ENCODE measurements at places on chromosomes 7 and 10.

GRCh38 chr7:39623732-39624441 is 515 bp downstream of the RALA start:
- no peak for DNase-seq

DNA sequence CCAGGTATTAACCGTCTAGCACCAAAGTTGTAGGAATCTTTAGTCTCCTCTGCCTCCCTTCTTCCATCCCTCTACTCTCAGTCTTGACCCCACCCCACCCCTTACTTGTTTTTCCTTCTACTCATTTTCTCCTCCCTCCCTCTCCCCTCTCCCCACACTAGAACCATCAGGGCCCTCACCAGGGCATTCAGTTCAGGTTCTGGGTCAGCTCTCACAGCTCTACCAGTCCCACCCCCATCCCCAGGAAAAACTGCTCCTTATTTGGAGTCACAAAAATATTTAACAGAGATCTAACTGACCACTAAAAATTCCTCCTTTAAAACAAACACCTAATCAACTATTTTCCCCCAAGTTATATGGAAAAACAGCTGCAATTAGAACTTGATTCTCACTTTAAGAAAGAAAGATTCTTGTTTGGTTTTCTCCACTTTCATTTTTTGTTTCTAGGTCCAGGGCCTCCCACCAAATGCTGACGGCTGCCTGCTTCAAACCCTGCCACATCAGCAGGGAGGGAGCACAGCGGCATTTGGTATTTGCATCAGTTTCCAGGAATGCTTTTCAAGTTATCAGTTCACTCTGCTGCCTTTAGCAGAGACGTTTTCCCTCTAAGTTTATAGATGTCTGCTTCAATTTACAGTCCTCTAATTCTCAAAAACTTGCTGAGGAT is 2.8 kb upstream of the COL1A2 start:
- DNase-seq = no peak

DNA sequence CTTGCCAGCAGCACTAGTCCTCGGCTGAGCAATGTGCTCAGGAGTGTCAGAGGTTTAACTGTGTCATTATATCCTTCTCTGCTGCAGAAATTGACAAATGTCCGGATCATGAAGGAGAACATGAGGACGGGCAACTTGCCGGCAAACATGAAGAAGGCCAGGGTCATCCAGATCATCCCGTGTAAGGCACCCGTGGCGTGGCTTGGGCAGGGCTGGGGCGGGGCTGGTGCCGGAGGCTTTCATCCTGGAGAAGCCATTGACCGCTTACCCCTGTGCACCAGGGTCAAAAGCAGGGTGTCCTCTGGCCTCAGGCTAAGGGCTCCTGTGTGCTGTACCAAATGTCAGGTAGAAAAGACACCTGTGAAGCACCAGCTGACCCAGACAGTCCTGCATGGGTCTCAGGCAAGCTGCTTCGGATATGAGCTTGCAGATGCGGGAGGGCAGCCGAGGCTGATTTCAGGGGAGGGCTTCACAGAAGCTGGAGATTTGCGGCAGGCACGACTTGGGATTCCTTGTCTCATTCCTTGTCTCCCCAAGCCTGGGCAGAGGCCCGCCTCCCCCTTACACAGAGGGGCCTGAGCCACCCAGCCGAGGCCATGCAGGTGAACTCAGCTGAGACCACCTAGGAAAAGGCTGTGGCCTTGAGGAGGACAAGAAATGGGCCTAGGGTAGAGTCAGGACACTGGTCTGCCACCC is 55.4 kb downstream of the MKI67 start:
- DNase-seq = no peak

- no peak for DNase-seq
These were observed 458.5 kb downstream of the KCNMA1 start for GRCh38 chr10:77179015-77179695.

DNA sequence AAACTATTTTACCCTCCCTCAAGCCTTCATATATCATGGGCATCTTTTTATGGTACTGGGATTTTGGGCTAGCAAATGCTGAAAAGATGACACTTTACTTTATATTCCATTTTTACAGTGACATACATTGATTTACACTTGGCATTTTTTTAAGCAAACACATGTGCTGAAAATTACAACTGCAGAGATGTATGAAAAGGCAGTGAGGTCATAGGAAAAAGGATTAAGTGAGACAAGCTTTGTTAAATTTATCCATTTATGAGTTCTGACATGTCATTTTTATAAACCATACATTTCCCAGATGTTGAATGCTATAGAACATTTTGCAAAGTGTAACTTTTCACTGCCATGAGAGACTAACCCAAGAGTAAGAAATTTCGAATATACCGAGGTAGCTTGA is 68.8 kb upstream of the RSU1 start:
- DNase-seq = no peak

- DNase-seq = no peak
These were observed 18.5 kb upstream of the SEM1 start for GRCh38 chr7:96728139-96728538.

GRCh38 chr10:125283191-125283835 is 123.0 kb upstream of the CTBP2 start:
- no peak for DNase-seq

DNA sequence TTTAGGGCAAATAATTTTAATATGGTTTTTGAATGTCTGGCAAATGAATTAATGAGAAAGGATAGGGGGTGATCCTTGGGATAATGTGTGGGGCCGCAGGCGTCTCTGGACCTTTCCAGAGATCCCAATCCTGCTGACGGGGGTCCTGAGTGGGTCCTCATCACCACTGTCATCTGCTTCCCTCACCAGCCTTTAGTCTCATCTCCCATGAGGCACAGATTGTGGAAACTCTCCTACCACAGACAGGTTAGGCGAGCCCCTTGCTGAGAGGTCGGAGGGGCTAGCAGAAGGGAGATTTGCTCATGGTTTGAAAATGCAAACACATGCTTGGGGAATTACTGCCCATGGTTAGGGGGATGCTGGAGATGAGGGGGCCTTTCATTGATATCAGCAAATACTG is 484.6 kb downstream of the RPS24 start:
- DNase-seq = no peak

GRCh38 chr7:94634502-94634901 is 21.4 kb downstream of the SGCE start:
- DNase-seq = no peak

DNA sequence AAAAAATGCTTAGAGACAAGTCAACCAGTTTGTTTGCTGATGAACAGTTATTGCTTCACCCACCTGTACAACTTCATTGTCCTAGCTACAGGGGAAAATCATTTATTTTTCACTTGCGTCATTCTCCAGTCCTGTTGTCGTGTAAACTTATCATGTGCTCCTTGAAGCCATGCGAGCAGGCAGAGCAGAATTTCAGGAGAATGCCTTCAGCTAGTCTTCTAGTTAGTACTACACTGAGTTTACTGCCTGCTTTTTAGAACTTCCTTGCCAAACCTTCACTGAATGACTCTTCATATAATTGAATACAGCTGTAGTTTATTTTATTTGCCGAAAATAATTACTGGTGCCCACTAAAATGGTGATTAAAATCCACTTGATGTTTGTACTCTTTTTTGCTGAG is 15.6 kb downstream of the RPA3 start:
- DNase-seq = no peak

DNA sequence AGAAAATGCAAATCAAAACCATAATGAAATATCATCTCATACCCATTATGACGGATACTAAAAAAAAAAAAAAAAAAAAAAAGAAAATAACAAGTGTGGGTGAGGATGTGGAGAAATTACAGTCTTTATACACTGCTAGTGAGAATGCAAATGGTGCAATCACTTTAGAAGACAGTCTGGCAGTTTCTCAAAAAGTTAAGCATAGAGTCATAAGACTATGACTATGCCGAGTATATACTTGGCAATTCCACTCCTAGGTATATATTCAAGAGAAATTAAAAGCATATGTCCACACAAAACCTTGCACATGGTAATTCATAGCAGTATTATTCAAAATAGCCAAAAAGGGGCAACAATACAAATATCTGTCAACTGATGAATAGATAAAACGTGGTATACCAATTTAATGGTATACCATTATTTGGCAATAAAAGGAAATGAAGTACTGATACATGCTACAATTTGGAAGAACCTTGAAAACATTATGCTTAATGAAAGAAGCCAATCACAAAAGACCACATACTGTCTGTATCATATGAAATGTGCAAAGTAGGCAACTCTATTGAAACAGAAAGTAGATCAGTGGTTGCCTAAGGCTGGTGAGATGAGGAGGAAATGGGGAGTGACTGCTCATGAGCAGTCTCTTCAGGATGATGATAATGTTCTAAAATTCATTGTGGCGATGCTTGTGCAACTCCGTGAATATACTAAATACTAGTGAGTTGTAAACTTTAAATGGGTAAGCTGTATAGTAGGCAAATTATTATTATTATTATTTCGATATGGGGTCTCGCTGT is 90.1 kb upstream of the NANOS1 start:
- no peak for DNase-seq

- DNase-seq = no peak
These were observed 145.5 kb downstream of the KLF6 start for GRCh38 chr10:3639546-3639945.

- DNase-seq = no peak
These were observed 111.1 kb upstream of the GLI3 start for GRCh38 chr7:42348071-42348470.

DNA sequence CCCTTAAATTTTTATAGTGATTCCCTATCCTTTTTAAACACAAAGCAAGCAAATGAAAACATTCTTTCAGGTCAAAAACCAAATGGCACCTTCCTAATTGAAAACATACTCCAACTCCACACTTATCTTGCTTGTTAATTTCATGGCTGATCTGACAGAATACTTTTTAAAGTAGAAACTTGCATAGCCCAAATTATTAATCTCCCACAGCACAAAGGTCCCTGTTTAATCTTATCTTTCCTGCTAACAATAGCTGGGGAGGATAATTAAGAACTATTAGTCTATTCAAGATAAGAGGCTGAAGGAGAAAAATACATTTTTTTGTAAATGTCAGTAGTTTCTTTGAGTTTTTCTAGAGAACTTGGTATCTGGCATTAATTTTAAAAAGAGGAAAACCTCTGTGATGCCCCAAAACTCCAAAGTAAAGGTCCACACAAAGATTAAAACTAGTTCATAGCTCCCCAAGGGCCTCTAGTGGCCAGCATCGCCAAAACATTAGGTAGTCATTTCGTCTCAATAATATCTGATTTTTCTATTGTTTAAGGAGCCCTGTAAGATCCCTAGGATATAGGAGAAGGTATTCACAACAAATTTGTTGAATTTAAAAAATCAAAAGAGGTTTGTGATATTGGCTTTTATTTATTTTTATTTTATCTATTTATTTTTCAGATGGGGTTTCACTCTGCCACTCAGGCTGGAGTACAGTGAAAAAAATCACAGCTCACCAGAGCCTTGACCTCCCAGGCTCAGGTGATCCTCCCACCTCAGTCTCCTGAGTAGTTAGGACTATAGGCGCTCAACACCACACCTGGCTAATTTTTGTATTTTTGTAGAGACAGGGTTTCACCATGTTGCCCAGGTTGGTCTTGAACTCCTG is 14.7 kb downstream of the CDNF start:
- DNase-seq = peak; percentile 28

DNA sequence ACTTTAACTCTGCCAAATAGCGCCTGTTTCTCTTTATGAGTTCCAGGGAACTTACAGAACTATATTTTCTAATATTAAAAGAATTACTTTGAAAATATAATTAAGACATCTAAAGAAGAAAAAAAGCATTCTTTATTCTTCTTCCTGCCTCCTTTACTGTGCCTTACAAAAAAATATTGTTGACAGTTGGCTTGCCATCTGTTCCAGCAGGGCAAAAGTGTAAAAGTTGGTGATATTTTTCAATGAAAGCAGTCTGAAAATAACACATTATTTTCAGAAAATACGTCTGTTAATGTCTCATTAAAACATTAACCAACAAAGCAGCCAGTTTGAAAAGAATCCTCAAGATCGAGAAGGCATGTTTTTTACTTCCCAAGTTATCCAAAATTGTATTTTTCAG is 1032.2 kb upstream of the LRRTM3 start:
- DNase-seq = no peak

GRCh38 chr10:96610817-96611216 is 24.0 kb upstream of the TM9SF3 start:
- DNase-seq = no peak

DNA sequence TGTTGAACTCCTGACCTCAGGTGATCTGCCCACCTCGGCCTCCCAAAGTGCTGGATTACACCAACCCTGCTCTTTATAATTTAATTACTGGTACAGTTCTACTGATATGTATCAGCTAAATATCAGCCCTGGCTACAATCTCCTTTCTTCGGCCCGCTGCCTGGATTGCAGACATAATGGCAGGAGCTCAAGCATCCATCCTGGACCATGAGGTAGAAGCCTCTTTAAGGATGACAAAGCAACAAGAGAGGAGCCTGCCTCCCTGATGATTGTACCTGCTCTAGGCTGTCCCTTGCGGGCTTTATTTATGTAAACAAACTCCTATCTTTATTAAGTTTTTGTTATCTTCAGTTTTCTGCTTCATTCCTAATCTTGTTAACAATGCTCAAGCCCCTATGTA is 5.6 kb upstream of the PSAP start:
- DNase-seq = no peak

DNA sequence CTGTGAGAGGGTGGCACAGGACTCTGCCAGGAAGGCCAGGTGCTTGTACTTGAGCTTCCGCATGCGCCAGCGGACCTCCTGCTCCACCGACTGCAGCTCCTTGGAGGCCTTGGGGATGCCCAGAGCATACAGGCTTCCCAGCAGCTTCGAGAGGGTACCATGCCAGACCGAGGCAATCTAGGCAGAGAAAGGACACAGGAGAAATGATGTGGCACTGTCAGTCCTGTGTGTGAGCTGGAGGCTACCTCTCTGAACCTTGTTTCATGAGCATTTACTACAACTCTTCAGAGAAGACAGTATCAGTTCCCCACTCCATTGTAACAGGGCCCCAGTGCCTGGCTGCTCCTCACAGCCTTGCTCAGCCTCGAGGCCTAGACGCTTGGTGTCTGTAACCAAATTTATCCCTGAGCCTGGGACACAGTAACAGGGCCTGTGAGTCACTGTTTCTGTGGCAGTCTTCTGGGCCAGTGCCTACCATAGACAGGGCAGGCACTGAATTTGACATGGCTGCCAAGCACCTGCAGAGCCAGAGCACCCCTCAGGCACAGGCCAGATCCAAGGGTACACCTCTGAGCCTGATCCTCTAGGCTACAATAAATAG is 5.8 kb downstream of the TBRG4 start:
- no peak for DNase-seq

DNA sequence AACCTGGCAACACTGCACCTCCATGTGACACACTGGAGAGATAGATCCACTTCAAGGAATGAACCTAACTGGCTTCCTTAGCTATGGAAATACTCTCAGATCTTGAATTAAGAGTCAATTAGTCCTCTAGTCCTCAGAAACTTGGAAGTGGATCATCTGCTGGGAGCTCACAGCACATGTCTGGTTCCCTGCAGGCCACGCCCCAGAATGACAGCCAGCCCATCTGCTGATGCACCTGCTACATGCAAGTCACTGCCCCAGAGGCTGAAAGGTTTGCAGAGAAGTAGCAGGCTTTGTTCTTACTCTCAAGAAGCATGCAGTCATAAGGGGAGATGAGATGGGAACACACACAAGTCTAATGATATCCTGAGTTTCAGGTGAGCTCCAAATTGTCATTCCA is 275.9 kb downstream of the SKAP2 start:
- DNase-seq = no peak

- DNase-seq = no peak
These were observed 248.3 kb upstream of the YAE1 start for GRCh38 chr7:39317896-39318295.

- DNase-seq = no peak
These were observed 8.1 kb downstream of the SRGN start for GRCh38 chr10:69096045-69096444.

GRCh38 chr7:116843378-116843777 is 19.0 kb upstream of the CAPZA2 start:
- DNase-seq = no peak

Measured in GM19239 (cell line).